ENCODE measurements at places on chromosomes 11 and 22.

GRCh38 chr11:62130283-62131169, 6.7 kb downstream of the INCENP start:
- no peak for DNase-seq

GRCh38 chr22:47472636-47473035, 710.2 kb downstream of the TBC1D22A start:
- no peak for DNase-seq

- DNase-seq, result no peak
These were observed 30.7 kb downstream of the PRR5L start for GRCh38 chr11:36326524-36327419.

DNA sequence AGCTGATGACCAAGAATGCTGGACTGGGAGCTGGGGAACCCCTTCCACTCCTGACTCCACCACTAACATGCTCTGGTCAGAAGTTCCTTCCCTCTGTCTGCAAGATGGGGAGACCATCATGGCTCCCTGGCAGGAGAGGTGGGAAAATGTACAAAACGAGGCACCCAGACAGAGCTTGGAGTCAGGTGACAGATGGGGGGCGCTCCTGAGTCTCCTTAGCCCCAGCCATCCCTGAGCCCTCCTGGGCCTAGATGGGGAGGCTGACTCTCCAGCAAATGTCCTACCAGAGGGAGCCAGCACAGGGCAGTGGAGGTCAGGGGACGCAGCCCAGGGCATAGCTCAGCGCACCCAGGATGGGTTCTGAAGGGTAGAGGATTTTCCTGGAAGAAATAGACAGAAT, 20.0 kb downstream of the KCNJ4 start:
- no peak for DNase-seq
